ENCODE measurements at places on chromosomes 12 and 14. TPM values are rescaled to one million over a fixed set of nuclear protein-coding genes. Genes with fewer than 3 reads are reported as not detected.

CD4 gene
- total RNA-seq, result 6.8 TPM

AMN gene
- total RNA-seq, result 1.0 TPM

ACOT6 gene
- total RNA-seq, result not detected

GATC gene
- 9.9 TPM for total RNA-seq

KRT8 gene
- total RNA-seq, result 1.6 TPM

FAM222A gene
- 1.0 TPM for total RNA-seq

SUDS3 gene
- 26.1 TPM for total RNA-seq

KCNH3 gene
- 0.52 TPM for total RNA-seq

KCNC2 gene
- total RNA-seq, result 0.52 TPM

GPR162 gene
- total RNA-seq, result 8.9 TPM

ST8SIA1 gene
- total RNA-seq, result 5.2 TPM

FGF6 gene
- total RNA-seq, result 16.2 TPM

LRP1 gene
- total RNA-seq, result 118 TPM

SELPLG gene
- total RNA-seq, result 3.7 TPM

CACNA2D4 gene
- 0.52 TPM for total RNA-seq

PLA2G1B gene
- total RNA-seq, result not detected

BTBD7 gene
- 39.1 TPM for total RNA-seq

ALDH1L2 gene
- total RNA-seq, result 6.3 TPM

TRHDE gene
- 6.8 TPM for total RNA-seq

RIN3 gene
- total RNA-seq, result 4.7 TPM

SSPN gene
- 56.9 TPM for total RNA-seq

STRAP gene
- 75.7 TPM for total RNA-seq

KRT82 gene
- total RNA-seq, result not detected

MGAT4C gene
- 1.0 TPM for total RNA-seq

NRL gene
- total RNA-seq, result 2.1 TPM

RAB35 gene
- total RNA-seq, result 15.1 TPM

SINHCAF gene
- 17.7 TPM for total RNA-seq

RFX4 gene
- not detected for total RNA-seq

GALNT9 gene
- total RNA-seq, result 0.52 TPM

UNG gene
- 25.6 TPM for total RNA-seq

ACSM4 gene
- total RNA-seq, result not detected

LTB4R gene
- 2.1 TPM for total RNA-seq

SLCO1B1 gene
- total RNA-seq, result not detected

HOXC12 gene
- total RNA-seq, result not detected

OGFOD2 gene
- 4.2 TPM for total RNA-seq

RASAL1 gene
- not detected for total RNA-seq

POTEM gene
- not detected for total RNA-seq

TPPP2 gene
- total RNA-seq, result not detected

TMEM253 gene
- not detected for total RNA-seq

FLRT2 gene
- total RNA-seq, result 37.6 TPM

FOXN4 gene
- total RNA-seq, result not detected

ENDOU gene
- 1.0 TPM for total RNA-seq

DCAF4 gene
- 11.5 TPM for total RNA-seq

RNF212B gene
- total RNA-seq, result not detected

RIMBP2 gene
- 2.6 TPM for total RNA-seq

RPGRIP1 gene
- total RNA-seq, result not detected

SYCP3 gene
- total RNA-seq, result not detected

ACVRL1 gene
- total RNA-seq, result 56.9 TPM

GDF3 gene
- total RNA-seq, result 1.0 TPM

PKP2 gene
- total RNA-seq, result 5.2 TPM

BHLHE41 gene
- 1.0 TPM for total RNA-seq

IQSEC3 gene
- total RNA-seq, result 1.0 TPM

ACSS3 gene
- 14.6 TPM for total RNA-seq

SERPINA3 gene
- not detected for total RNA-seq

All from skeletal muscle tissue (tissue), 5 donors.